Gastroesophageal sphincter (tissue), 4 donors: ENCODE measurements at places on chromosomes 2 and 18. TPM values are rescaled to one million over a fixed set of nuclear protein-coding genes. Genes with fewer than 3 reads are reported as not detected.

The TXNL4A gene
- 47.7 TPM for total RNA-seq

GRCh38 chr2:45102141-45102540 lies 92.9 kb upstream of the SIX2 start:
- H3K4me1 ChIP-seq, result no peaks in the 10 kb centered on the region
- no peak overlapping the region for H3K27ac ChIP-seq
- no peak for ATAC-seq
- H3K36me3 ChIP-seq, result no peaks in the 10 kb centered on the region
- peaks cover 16% of the 10 kb centered on the region for H3K27me3 ChIP-seq

GRCh38 chr2:196277002-196277401 lies 105.6 kb upstream of the STK17B start:
- no peak for ATAC-seq
- H3K4me3 ChIP-seq, result no peak overlapping the region
- H3K27me3 ChIP-seq, result no peaks in the 10 kb centered on the region

The ABCG5 gene
- not detected for total RNA-seq

- no peaks in the 10 kb centered on the region for H3K36me3 ChIP-seq
Measured at GRCh38 chr2:24434541-24434940, 56.5 kb upstream of the NCOA1 start.

DNA sequence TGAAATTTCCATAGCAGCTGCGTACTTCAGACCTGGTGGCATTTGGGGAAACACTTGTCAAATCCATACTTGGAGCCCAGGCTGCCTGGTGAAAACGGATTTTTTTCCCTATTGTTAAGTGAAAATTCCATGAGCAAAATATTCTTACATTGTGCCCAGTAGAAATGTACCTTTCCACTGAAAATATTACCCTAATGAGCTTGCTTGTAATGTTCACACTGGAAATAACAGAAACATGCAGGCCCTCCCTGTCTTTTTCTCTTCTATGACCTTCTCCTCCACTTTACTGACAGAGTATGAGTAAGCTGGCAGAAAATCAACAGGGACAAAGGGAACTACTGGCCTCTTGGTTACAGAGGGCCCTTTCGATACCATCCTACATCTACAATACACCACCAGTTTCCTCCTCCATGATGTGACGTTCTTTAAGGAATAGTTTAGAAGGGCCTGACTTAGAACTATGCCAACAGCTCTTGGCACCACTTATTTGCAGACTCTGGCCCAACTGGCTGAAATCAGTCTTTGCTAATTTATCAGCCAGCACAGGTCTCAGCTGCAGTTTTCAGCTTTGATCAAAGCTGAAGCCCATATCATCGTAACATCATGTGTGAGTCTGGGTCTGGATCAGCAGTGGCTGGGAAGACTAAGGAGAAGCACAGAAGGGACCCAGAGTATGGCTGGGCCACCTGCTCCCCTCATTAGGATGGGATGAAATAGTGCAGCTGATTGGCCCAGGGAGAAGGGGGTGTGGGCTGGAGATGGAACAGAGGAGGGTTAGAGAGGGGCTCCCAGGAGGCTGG lies 272.2 kb upstream of the ID2 start:
- peaks cover 20% of the 10 kb centered on the region for H3K4me1 ChIP-seq
- no peak overlapping the region for H3K4me3 ChIP-seq
- ATAC-seq, result no peak
- no peaks in the 10 kb centered on the region for H3K27me3 ChIP-seq
- H3K27ac ChIP-seq, result no peak overlapping the region
- H3K36me3 ChIP-seq, result no peaks in the 10 kb centered on the region

GRCh38 chr2:157946919-157947557 lies 70.9 kb upstream of the ACVR1 start:
- no peaks in the 10 kb centered on the region for H3K4me1 ChIP-seq
- no peaks in the 10 kb centered on the region for H3K36me3 ChIP-seq
- H3K4me3 ChIP-seq, result no peak overlapping the region
- H3K27me3 ChIP-seq, result no peaks in the 10 kb centered on the region

DNA sequence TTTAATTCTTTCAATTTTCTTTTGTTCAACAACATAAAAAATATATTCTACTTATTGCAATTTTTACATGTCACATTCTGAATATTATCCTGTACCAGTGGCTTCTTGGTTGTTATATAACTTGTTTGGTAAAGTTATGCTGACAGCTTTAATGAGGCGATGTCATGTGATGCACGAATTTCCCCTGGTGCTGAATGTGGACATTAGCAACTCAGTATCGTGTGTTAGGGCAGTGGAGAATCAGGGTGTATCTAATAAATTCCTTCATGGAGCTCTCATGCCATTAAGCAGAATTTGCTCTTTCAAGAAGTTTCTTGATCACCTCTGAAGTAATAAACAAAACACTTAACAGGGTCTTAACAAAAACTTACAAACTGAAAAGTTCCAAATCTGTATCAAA lies 99.6 kb upstream of the DNMT3A start:
- H3K27ac ChIP-seq, result no peak overlapping the region
- no peaks in the 10 kb centered on the region for H3K36me3 ChIP-seq
- no peaks in the 10 kb centered on the region for H3K27me3 ChIP-seq
- no peak for ATAC-seq
- H3K4me1 ChIP-seq, result no peaks in the 10 kb centered on the region

DNA sequence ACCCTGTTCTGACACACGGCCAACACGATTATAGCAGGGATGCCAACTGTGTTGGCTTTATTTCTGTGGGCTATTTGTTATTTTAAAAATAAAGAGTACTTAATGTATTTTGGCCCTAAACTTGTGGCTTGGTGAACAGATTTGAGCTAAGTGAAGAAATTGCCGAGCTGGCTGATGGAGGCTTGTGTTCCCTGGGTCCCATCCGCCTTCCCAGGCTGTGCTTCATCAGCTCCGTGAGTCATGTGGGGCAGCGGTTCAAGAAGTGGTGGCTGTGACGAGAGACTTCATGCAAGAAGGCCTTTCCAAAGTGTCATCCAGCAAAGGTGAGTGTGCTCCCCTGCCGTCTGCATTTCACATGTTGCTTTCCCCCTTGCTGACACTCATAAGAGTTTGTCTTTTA lies 73.6 kb upstream of the NCK2 start:
- H3K4me1 ChIP-seq, result no peaks in the 10 kb centered on the region
- peak overlapping the region; percentile 38 for H3K27ac ChIP-seq
- peak; percentile 74 for ATAC-seq
- no peaks in the 10 kb centered on the region for H3K36me3 ChIP-seq
- no peaks in the 10 kb centered on the region for H3K27me3 ChIP-seq

DNA sequence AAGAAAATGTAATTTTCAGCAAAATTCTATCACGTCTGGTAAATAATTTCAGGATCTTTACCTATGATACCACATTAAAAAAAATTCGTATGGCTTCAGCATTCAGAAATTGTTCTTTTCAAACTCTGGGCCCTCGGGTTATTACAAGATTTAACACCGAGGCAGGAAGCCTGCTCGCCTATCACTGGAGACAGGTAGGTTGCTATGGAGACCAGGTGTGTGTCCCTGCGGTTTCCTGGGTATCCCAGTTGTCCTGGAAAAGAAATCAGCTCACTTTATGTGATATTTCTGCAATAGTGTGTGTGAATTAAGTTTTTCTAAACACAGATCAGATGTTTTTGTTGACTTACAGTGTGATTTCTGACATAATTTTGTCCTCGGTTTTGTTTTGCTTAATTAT lies 14.2 kb downstream of the HPCAL1 start:
- no peaks in the 10 kb centered on the region for H3K27me3 ChIP-seq
- no peaks in the 10 kb centered on the region for H3K36me3 ChIP-seq
- ATAC-seq, result no peak
- no peak overlapping the region for H3K4me3 ChIP-seq
- H3K27ac ChIP-seq, result no peak overlapping the region

DNA sequence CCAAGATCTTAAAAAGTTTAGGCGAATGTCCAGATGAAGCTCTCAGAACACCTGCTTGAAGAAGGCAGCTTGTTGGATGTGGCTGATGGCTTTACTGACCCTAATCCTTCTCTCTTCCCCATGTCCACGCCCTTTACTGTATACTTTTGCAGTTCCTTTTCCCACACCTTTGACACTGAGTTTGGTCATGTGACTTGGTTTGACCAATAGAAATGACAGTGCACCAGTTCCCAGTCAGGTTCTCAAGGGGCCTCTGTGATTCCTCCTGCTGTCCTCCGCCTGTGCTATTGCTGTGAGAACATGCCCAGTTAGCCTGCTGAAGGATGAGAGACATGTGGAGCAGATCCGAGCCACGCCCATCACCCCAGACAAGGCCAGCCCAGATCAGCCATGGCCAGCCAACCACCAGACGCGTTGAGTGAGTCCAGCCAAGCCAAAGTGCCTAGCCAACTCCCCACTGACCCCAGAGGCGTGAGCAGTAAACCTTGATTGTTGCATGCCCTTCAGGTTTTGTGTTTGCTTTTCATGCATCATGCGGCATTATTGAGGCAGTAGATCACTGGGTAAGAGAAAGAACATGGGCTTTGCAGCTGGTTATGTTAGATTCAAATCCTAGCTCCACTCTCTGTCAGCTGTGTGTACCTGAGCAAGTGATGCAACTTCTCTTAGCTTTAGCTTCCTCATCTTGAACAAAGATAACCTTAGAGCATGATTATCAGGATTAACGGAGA lies 258.0 kb upstream of the SIX2 start:
- ATAC-seq, result no peak
- no peaks in the 10 kb centered on the region for H3K4me1 ChIP-seq
- peaks cover 27% of the 10 kb centered on the region for H3K27me3 ChIP-seq
- no peak overlapping the region for H3K4me3 ChIP-seq
- no peak overlapping the region for H3K27ac ChIP-seq
- H3K36me3 ChIP-seq, result no peaks in the 10 kb centered on the region

DNA sequence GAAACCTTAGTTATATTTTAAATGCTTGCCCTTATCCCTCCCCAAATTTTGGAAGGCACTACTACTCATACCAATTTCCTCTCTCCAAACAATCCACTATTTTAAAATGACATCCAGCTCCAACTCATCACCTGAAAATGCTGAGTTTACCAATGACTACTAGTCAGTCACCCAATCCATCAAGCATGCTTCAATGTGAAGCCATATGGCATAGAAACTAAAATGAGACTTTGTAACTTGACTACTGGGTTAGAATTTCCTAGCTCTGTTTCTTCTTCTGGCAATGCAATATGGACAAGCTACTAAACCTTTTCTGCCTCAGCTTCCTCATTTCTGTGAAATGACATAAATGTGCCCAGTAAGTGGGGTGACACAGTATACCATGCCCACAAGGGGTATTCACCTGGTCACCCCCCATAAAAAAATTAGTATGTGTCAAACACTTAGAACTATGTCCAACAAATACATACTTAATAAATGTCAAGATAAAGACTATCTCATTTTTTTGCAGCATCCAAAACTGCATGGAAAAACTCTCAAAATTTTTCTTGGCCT lies 10.0 kb upstream of the STPG4 start:
- peaks cover 65% of the 10 kb centered on the region for H3K36me3 ChIP-seq
- H3K4me1 ChIP-seq, result peaks cover 17% of the 10 kb centered on the region
- H3K27me3 ChIP-seq, result no peaks in the 10 kb centered on the region
- no peak for ATAC-seq

GRCh38 chr2:241859436-241860183 lies 916 bp upstream of the PDCD1 start:
- H3K4me1 ChIP-seq, result no peaks in the 10 kb centered on the region
- peak overlapping the region; percentile 41 for H3K4me3 ChIP-seq
- peaks cover 42% of the 10 kb centered on the region for H3K27me3 ChIP-seq
- ATAC-seq, result peak; percentile 61

- no peak for ATAC-seq
- no peaks in the 10 kb centered on the region for H3K36me3 ChIP-seq
- no peaks in the 10 kb centered on the region for H3K27me3 ChIP-seq
- H3K27ac ChIP-seq, result no peak overlapping the region
- no peaks in the 10 kb centered on the region for H3K4me1 ChIP-seq
Measured at GRCh38 chr2:221034026-221034701, 537.9 kb downstream of the EPHA4 start.

The SPDYA gene
- total RNA-seq, result 3.9 TPM

The NOSTRIN gene
- total RNA-seq, result 17.0 TPM

DNA sequence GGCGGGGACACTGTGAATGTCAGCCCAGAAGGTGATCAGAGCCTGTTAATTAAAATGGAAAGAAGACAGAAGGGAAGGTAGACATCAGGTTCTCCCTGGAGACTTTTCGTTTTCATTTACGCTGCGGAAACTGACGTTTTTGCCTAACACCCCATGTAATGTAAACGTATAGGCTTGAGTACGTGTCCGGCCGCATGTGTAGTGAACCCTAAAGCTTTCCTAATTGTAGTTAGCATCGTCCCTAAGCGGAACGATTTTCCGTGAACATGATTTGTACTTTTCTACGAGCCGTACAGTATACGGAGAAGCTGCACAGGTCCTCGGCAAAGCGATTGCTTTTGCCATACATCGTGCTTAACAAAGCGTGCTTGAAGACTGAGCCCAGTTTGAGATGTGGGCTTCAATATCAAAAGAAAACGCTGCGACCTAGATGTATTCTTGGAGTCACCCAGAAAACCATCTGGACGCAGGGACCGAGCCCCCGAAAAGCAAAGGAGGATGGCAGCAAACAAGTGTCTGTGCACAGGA lies 284 bp downstream of the TIMM21 start:
- H3K4me1 ChIP-seq, result peaks cover 56% of the 10 kb centered on the region
- no peaks in the 10 kb centered on the region for H3K27me3 ChIP-seq
- H3K36me3 ChIP-seq, result peaks cover 24% of the 10 kb centered on the region

The GPR75 gene
- total RNA-seq, result 6.1 TPM

The ZAP70 gene
- total RNA-seq, result 0.46 TPM

DNA sequence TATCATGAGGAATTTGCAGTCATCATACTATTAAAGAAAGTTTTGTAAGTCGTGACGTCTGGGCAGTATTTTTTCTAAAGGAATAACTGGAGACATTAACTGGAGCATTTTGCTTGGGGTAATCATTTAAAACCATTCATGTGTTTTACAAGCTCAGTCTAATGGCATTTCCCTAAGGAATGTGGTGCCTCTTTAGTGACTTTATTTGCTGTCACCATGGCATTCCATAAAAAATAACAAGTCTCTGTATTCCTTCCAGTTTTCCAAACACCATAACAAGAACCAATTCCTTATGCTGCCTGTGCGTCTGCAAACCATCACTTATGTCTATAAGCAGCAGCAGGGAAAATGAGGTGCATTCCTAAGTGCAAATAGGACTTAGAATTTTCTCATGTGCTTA lies 82.8 kb downstream of the EPB41L3 start:
- H3K36me3 ChIP-seq, result no peaks in the 10 kb centered on the region
- no peak for ATAC-seq
- H3K4me3 ChIP-seq, result no peak overlapping the region

The PDK1 gene
- 19.3 TPM for total RNA-seq

The CHRNA1 gene
- not detected for total RNA-seq

DNA sequence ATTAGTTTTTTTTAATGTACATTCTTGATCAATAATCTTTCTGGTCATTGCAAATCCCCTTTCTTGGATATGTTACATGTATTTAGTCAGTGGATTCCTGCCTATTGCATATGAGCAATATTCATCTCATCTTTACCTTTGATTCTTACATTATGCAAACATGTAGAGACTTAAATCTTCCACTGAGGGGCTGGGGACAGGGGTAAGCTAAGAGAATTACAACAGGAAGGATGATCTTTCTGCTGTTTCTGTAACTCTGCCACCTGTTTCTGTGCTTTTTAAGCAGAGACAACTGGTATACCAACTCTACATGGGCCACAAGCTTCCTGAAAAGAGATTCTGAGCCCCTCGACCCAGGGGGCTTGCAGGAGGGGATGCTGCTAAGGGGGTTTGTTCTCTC lies 68.6 kb downstream of the RND3 start:
- ATAC-seq, result no peak
- H3K27me3 ChIP-seq, result no peaks in the 10 kb centered on the region
- H3K27ac ChIP-seq, result no peak overlapping the region
- no peak overlapping the region for H3K4me3 ChIP-seq

The ELOA2 gene
- not detected for total RNA-seq
